ENCODE measurements at places on chromosomes 11 and 22. TPM values are rescaled to one million over a fixed set of nuclear protein-coding genes. Genes with fewer than 3 reads are reported as not detected.

Gene DEAF1
- total RNA-seq, result 27.2 TPM

Gene CAPN1
- 228 TPM for total RNA-seq

Gene ART1
- not detected for total RNA-seq

Gene SYT13
- not detected for total RNA-seq

Gene FGF4
- total RNA-seq, result not detected

Gene ADAMTS8
- total RNA-seq, result not detected

Gene ALDH3B1
- 41.3 TPM for total RNA-seq

Gene SHISA8
- not detected for total RNA-seq

Gene PICALM
- total RNA-seq, result 90.3 TPM

Gene TRPC6
- total RNA-seq, result 1.5 TPM

Gene NARS2
- total RNA-seq, result 18.2 TPM

Gene OR10S1
- total RNA-seq, result not detected

Gene ABTB2
- total RNA-seq, result 2.4 TPM

All from bronchus fibroblast of lung (primary cell).